Ammon's horn (tissue), 1 donor: ENCODE measurements at places on chromosomes 5 and 9.
A peak's percentile ranks its signal among the peaks of the same experiment; 100 is the strongest.

DNA sequence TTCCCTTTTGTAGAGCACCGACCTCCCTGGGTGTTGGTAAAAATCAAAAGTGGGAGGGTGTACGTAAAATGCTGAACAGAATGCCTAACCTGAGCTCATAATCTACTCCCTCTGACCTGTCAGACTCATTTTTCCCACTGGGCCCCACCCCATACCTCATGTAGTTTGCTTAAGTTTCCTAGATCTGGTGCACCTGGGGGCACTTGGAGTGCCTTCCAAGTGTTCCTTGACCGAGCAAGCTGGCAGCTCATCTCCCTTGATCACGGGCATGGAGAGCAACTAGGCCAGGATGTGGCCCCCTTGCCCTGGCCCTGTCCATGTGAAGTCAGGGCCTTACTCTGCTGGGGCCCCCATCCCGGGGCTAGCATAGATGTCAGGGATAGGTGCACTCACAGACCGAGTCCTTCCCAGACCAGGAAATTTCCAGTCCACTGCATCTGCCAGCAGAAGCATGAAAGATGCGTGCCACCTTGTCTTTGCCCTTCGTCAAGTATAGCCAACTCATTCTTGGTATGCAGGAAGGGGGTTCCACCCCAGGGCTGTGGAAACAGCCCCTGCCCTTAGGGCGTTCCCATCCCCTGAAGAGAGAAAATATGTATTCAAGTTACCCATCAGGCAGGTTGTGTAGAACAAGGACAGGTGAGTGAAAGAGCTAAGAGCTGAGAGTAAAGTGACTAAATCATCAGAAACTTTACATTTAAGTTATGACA is 41.9 kb downstream of the SLC22A5 start:
- no peak for DNase-seq

DNA sequence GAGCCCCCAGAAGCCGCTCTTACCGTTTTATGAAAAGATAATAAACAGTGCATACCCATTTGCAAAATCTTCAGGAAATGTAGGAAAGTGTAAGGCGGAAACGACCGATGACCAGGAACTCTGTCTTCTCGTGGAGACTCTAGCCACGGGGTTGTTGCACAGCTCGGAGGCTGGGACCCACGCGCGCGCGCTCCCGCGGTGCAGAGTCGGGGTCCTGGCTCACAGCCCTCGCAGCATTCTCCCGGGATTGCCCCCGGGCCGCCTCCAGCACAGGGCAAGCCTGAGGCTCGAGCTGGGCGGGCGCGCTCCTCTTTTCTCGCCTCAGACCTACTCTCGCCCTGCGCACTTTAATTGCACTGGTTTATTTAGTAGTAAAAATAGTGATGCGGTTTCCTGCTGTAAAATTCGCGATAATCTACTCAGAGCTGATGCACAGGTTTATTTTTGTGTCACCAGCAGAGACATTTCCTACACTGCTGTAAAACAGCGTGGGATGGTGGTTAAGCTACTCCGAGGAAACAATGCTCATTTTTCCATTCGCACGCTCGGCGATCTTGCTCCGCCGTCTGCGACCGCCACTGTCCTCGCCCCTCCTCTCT is 15.5 kb downstream of the TRIM7 start:
- DNase-seq, result no peak

DNA sequence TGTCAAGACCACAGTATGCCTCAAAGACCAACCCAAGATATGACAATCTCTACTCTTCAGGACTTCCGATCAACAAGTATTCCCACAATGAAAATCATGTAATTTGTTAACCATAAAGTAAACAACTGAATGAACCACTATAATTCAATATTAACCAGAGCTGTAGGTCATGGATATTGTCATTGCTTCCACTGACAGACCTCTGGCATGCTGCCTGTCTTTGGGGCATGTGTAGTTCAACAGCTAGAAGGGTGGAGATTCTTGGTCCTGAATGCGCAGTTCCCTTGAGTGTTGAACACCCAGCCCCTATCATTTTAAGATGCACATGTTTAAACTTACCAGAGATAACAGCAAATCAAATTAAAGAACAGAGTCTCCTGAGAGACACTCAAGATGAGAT is 283.0 kb downstream of the CEMIP2 start:
- no peak for DNase-seq

- peak; percentile 47 for DNase-seq
Measured at GRCh38 chr9:87518702-87519335, 21.2 kb downstream of the DAPK1 start.
